ENCODE measurements at places on chromosomes 4 and X. TPM values are rescaled to one million over a fixed set of nuclear protein-coding genes. Genes with fewer than 3 reads are reported as not detected.

GRCh38 chrX:18873836-18874235, 110.1 kb downstream of the PHKA2 start:
- no peak for DNase-seq

- DNase-seq: no peak
Measured at GRCh38 chr4:34181311-34181841, 2062.9 kb downstream of the ARAP2 start.

- DNase-seq: no peak
Measured at GRCh38 chrX:13778916-13779315, 38.0 kb downstream of the GPM6B start.

DNA sequence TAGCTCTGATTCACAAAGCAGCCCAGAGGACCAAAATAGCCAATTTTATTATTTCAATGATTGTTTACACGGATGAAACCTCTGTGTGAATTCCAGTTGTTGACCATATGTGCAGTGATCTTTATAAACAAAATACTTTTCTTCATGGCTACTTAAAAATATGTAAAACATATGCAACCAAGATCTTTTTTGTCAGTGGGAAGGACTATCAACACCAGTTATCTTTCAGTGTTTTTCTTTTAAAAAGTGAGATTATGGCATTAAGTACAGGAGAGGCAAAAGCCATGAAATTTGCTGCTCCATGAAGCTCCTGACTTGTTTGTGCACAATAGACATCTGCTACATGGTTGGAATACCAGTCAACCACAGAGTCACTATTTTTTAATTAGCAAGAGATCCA, 184.4 kb downstream of the DKK2 start:
- DNase-seq: no peak

GRCh38 chr4:80322716-80323115, 12.8 kb upstream of the CFAP299 start:
- DNase-seq: no peak

GRCh38 chrX:16828124-16828908, 41.8 kb downstream of the RBBP7 start:
- DNase-seq: no peak

Gene ARL9
- 0.12 TPM for total RNA-seq

DNA sequence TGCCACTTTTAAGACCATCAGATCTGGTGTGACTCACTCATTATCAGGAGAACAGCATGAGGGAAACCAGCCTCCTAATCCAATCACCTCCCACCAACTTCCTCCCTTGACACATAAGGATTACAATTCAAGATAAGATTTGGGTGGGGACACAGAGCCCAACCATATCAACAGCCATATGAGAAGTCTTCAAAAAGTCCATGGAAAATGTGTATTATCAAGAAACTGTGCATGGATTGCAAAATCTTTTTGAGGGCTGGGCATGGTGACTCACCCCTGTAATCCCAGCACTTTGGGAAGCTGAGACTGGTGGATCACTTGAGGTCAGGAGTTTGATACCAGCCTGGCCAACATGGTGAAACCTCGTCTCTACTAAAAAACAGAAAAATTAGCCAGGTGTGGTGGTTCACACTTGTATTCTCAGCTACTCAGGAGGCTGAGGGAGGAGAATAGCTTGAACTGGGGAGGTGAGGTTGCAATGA, 17.8 kb upstream of the RPL39 start:
- no peak for DNase-seq

DNA sequence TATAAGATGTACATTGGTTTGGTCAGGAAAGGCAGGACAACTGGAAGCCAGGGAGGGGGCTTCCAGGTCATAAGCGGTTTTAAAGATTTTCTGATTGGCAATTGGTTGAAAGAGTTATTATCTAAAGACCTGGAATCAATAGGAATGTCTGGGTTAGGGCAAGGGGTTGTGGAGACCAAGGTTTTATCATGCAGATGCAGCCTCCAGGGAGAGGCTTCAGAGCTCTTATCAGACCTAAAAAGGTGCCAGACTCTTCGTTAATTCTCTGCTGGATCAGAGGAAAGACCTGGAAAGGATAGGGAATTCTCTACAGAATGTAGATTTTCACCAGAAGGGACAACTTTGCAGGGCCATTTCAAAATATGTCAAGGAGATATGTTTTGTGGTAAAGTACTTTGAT, 62.8 kb downstream of the BEX3 start:
- DNase-seq: no peak

Gene DDX53
- total RNA-seq: not detected

DNA sequence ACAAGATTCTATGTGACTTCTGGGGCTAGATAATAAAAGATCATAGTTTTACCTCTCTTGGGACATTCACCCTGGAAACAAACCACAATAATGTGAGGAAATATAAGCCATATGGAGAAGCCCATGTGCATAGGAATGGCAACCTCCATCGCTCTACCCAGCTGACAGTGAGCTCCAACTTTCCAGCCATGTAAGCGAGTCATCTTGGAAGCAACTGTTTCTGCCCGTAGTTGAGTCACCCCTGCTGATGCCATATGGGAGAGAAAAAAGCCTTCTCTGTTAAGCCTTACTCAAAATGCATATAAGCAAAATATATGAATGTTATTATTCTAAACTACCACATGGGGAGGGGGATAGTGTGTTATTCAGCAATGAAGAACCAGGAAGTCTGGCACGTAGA, 31.4 kb upstream of the RELL1 start:
- no peak for DNase-seq

Gene CT45A5
- not detected for total RNA-seq

DNA sequence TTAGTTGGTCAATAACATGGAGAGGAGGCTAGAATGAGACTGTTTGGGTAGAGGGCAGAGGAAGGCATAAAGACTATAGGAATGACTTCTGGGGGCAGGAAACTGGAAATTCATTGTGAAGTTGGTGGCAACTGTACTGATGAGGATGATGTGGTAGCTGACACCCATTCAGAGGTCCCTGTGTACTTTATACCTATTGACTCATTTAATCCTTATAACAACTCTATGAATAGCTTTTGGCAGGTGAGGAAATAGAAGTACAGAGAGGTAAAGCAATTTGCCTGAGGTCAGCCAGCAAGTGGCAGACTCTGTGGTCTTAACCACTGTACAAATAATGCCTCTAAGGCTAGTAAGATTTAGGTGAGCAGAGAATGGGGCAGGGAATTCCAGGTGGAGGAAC, 100.1 kb downstream of the GATB start:
- DNase-seq: no peak

- no peak for DNase-seq
Measured at GRCh38 chr4:148442832-148443511, 758 bp upstream of the NR3C2 start.

- no peak for DNase-seq
Measured at GRCh38 chrX:150504397-150505182, 63.8 kb upstream of the MTM1 start.

- no peak for DNase-seq
Measured at GRCh38 chr4:82799006-82799881, 648 bp upstream of the SCD5 start.

GRCh38 chr4:16450724-16451123, 224.5 kb upstream of the TAPT1 start:
- DNase-seq: no peak

- no peak for DNase-seq
Measured at GRCh38 chrX:20362268-20363267, 95.9 kb upstream of the RPS6KA3 start.

DNA sequence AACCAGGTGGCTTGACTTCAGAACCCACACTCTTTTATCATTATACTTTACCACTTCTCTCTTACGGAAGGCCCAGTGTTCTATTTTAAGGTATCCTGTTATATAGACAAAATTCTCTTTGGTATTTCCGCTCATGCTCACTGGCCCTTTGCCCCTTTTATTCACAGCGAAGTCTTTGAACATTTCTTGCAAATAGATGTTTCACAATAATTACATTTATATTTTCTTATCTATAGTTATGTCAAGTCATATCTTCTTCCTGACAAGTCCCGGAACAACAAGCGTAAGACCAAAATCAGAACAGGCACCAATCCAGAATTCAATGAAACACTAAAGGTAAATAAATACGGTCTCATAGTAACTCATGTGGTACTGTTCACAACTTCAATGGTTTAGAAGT, 102.0 kb downstream of the SYTL5 start:
- no peak for DNase-seq

Gene IL9R
- total RNA-seq: not detected

GRCh38 chr4:44120646-44121045, 328.0 kb downstream of the KCTD8 start:
- DNase-seq: no peak

GRCh38 chr4:33086331-33086925, 2366.3 kb downstream of the PCDH7 start:
- no peak for DNase-seq

DNA sequence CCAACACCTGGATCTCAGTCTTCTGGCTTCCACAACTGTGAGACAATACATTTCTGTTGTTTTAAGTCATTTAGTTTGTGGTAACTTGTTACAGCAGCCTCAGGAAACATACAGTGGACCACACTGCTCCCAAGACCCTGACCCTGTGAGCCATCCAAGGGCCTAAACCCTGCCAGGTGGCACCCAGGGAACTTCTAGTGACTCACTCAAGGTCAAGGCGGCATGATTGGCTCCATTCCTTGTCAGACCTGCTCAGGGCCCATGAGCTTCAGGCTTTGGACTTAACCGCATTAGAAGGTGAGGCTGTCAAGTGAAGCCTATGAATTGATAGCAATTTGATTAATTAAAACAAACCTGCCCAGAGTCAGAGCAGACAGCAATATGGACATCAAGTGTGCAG, 165.7 kb upstream of the MAMLD1 start:
- no peak for DNase-seq

GRCh38 chr4:38241541-38241940, 281.3 kb downstream of the PTTG2 start:
- DNase-seq: no peak

Gene CCDC110
- total RNA-seq: 0.24 TPM

GRCh38 chrX:126695375-126695896, 124.1 kb upstream of the PRR32 start:
- no peak for DNase-seq

DNA sequence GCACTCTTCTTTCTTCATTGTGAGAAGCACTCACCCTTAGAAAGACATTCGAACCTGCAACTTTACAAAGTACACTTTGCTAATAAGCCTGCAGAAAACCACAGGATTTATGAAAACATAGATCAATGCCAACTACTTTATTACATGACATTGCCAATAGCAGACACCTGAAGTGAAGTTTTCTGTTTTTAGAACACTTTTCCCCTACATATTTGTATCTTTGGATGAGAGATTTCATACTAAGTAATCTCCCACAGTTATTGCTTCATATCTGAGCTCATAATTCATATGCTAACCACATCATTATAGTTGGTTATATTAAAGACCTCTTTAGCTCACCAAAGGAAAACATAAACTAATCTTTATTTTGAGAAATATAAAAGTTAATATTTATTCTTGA, 276.5 kb upstream of the CTSO start:
- DNase-seq: no peak

DNA sequence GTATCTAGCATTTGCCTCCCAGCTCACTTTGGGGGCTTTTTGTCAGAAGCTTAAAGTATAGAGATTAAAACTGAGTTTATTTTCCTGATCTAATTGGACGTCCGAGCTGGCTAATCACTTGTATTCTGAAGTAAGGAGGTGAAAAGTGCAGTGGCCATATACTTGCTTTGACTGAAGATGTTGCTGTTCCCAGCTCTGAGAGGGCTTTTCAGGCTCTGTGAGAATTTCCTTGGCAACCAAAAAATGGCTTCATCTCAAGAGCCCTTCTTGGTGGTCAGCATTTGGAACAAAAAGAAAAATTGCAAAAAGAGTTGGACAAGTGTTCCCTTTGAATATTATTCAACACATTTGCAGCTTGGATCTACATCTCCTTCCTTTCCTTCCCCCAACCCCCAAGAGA, 67.0 kb downstream of the SLC4A4 start:
- DNase-seq: no peak

Gene ATP2B3
- not detected for total RNA-seq

GRCh38 chr4:128333309-128334018, 45.9 kb upstream of the PGRMC2 start:
- DNase-seq: no peak

Gene BCAP31
- total RNA-seq: 119 TPM

DNA sequence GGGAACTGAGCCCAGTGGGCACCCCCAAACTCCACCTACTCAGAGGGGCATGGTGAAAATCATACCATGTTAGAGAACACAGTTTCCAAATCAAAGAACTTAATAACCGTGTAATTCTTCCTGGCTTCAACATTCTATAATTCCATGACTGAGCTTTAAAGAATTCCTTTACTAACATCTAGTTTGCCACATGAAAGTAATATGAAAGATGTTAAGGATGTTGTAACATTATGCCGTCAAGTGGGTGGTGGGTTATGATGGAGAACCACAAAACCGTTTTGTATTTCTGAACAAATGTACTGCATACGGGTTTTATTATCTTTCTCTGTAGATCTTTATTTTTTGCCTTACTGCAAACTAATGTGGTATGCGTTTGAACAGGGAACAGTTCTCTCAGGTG, 549.0 kb upstream of the MAGEB2 start:
- DNase-seq: no peak

Gene SLC16A2
- 15.8 TPM for total RNA-seq

- no peak for DNase-seq
Measured at GRCh38 chrX:119635799-119636198, 29.6 kb upstream of the NKRF start.

- DNase-seq: no peak
Measured at GRCh38 chrX:3345281-3346191, 916 bp downstream of the MXRA5 start.

- DNase-seq: no peak
Measured at GRCh38 chr4:158395889-158396288, 125.8 kb upstream of the RXFP1 start.

GRCh38 chrX:149762696-149763614, 10.9 kb upstream of the HSFX1 start:
- DNase-seq: no peak

- DNase-seq: no peak
Measured at GRCh38 chr4:19178835-19179234, 1072.9 kb upstream of the SLIT2 start.

- no peak for DNase-seq
Measured at GRCh38 chrX:13304052-13304451, 15.8 kb downstream of the ATXN3L start.

Gene NUP62CL
- not detected for total RNA-seq

- DNase-seq: no peak
Measured at GRCh38 chr4:27218013-27218412, 357.4 kb downstream of the STIM2 start.

DNA sequence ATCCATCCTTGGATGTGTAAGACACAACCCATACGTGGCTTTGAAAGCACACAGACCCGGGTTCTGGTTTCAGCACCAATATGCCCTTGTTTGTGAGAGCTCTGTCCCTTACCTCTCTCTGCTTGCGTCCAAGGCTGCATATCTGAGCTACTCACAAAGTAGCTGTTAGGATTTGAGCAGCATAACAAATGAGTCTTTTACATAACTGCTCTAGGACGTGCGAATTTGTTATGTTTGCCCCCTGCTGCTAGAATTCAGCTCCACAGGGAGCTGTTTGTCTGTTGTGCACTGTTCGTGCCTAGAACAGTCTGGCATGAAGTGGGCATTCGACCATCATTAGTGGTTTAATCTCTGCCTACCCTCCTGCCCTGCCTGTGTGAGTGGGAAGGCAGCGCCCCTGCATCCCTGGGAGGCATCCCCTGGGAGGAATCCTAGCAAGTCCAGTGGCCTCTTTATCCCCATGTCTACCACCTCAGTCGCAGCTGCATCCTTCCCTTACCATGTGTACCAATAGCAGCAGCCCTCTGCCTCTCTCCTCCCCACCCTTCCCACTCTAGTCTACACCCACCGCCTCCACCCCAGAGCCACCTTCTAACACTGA, 42.1 kb downstream of the SLC2A9 start:
- no peak for DNase-seq

Gene XKRX
- not detected for total RNA-seq

GRCh38 chrX:12794654-12795053, 3.4 kb downstream of the PRPS2 start:
- DNase-seq: no peak

Gene DCLK2
- total RNA-seq: 8.0 TPM

Gene TIGD4
- total RNA-seq: not detected

Gene MSX1
- 13.5 TPM for total RNA-seq

Data from omental fat pad (tissue), 4 donors.